ENCODE measurements at places on chromosomes 2 and 18.
A peak's percentile ranks its signal among the peaks of the same experiment; 100 is the strongest.

DNA sequence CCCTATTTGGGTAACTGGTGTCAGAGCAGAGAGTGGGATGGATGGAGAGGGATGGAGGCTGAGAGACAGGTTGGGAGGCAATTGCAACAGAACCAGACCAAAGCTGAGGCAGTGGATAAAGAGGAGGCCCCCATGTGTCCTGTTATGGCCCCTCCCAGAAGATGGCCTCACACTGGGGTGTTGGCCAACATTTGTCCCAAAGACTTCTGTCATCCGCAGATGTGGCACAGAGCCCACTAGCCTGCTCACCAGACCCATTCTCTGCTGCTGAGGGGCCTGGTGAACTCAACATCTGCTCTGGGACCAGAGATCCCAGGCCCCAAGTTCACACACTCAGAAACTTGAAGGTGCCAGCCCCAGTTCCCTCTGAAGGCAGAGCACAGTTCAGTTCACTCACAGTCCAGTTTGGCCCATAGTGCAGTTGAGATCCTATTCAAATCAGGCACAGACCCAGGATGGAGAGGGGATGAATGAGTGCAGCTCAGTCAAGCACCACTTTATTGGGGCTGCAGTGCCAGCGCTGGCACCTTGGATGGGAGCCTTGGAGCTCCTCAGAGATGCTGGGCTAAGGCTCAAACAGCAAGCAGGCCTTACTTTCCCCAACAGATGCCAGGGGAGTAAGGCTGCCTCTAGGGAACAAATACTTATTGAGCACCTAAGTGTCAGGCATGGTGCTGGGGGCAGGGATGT, 189.2 kb downstream of the ZBTB7C start:
- DNase-seq: no peak

DNA sequence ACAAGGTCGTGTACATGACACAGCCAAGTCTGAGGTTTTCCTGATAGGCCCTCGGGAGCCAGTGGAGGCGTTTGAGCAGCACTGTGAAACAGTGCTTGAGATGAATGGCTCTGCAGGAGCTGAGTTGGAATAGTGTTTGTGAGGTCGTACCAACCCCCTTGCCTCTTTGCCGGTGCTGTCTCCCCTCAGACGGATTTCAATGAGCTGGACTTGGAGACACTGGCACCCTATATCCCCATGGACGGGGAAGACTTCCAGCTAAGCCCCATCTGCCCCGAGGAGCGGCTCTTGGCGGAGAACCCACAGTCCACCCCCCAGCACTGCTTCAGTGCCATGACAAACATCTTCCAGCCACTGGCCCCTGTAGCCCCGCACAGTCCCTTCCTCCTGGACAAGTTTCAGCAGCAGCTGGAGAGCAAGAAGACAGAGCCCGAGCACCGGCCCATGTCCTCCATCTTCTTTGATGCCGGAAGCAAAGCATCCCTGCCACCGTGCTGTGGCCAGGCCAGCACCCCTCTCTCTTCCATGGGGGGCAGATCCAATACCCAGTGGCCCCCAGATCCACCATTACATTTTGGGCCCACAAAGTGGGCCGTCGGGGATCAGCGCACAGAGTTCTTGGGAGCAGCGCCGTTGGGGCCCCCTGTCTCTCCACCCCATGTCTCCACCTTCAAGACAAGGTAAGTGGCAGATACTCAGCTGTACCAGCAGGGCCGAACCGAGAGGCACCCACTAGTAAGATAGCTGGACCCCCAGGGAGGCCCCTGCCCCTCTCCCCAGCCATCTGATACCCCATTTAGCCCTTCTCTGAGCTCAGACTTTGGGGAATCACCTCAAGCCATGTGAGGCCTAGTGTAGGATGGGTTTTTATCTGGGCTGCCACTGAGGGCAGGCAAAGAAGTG, 83.1 kb downstream of the EPAS1 start:
- peak; percentile 20 for DNase-seq

GRCh38 chr2:100244881-100245605, 77.3 kb downstream of the LONRF2 start:
- DNase-seq: no peak

GRCh38 chr2:7430421-7430868, 513.2 kb downstream of the RNF144A start:
- DNase-seq: peak; percentile 82

DNA sequence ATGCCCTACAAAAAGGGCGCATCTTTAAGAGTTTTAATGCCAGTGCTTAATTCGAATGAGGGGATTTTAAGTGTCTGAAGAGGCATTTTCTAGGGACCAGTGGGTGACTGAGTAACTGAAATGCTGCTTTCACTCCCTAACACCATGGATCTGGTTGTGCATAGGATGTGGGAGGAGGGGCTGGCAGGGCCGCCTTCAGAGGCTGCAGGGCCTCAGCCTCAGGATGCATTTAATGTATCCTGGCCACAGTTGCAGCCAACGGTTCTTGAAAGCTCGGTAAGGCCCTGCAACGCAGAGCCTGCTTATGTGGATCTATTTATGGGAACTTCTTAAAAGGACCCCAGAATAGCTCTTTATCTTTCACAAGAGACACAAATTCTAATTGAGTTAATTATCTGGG, 25.8 kb upstream of the IL18RAP start:
- no peak for DNase-seq

GRCh38 chr2:157438863-157439823, 4.7 kb downstream of the CYTIP start:
- no peak for DNase-seq

DNA sequence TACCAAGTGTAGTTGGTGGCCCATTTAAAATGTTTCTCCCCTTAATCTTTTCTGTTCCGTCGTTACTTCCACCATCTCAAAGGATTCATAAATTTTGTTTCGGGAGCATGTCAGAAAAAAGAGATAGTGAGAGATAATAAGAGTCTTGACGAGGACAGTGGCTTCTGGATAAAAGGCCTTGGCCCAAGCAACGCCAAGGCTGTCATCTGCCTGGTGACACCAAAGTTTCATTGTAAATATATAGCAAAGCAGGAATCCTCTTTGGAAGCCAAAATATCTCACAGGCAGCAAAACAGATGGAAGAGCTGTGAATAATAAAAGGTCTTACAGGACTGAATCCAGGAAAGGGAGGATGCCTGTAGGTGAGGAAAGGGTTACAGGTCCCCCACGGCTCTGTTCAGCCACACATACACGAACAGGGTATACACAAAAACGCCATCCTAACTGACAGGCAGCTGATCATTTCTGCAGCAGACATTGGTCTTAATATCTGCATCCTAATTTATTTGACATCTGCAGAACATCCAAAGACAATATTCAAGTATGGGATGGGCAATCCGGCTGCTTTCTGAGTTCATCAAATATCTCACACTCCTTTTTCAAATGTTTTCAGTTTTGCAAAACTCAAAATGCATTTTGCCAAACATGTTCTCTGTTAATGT, 382.8 kb downstream of the OSR1 start:
- no peak for DNase-seq

DNA sequence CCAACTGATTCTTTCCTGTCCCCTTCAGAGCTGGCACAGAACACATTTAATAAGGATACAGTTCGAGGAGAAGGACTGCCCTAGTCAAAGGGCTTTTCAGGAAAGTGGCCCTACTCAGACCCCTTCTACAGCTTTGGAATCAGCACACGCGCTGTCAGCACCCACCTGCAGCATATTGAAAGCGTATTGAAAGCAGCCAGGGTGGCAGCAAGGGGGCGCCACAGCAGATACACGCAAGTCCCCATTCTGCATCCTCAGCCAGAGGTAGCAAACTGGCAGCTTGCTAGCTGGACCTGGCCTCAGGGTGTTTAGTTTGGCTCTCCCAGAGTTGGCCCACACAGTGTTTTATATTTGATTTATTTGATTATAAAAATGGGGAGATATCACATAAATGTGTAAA, 101.0 kb upstream of the NT5C1B start:
- no peak for DNase-seq

Measured in activated CD8-positive, alpha-beta memory T cell treated with anti-CD3 and anti-CD28 coated beads, Interleukin-2, amount 50 U/mL, for 48 hours (primary cell).